K562 (cell line): ENCODE measurements at places on chromosomes 4 and X.

DNA sequence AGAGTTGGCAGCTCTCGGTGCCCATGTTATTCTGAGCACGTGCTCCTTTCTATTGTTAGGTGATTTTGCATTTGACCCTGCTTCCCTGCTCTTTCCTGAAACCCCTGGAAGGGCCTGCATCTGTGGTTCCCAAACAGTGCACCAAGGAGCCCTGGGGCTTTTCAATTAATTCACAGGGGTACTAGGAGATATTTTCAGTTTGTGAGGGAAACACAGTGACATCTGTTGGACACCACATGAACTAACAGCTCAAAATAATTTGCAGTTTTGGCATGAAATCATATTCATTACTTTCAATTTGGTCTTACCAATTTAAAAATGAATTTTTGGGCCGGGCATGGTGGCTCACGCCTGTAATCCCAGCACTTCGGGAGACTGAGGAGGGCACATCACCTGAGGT, 156.6 kb downstream of the GATB start:
- no peak for DNase-seq

DNA sequence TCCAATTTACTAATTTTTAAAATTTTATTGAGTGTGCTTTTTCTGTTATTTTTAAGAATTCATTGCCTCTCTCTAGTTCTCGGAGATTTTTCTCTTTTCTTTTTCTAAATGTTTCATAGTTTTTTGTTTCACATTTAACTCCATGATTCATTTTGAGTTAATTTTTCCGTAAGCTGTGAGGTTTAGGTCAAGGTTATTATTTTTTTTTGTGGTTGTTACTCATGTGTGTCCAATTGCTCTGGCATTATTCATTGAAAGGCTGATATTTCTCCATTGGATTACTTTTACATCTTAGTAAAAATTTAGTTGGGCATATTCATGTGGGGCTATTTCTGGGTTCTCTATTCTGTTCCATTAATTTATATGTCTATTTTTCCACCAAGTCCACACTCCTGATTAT, 220.8 kb downstream of the MID1IP1 start:
- DNase-seq: no peak

GRCh38 chr4:85492336-85492735, 17.4 kb downstream of the ARHGAP24 start:
- DNase-seq: no peak

GRCh38 chr4:80092088-80092487, 19.1 kb upstream of the ANTXR2 start:
- DNase-seq: no peak

- DNase-seq: peak; percentile 44
These were observed 109.9 kb upstream of the BCOR start for GRCh38 chrX:40207626-40208025.

- DNase-seq: no peak
These were observed 19.7 kb upstream of the RTL9 start for GRCh38 chrX:110338935-110339334.

DNA sequence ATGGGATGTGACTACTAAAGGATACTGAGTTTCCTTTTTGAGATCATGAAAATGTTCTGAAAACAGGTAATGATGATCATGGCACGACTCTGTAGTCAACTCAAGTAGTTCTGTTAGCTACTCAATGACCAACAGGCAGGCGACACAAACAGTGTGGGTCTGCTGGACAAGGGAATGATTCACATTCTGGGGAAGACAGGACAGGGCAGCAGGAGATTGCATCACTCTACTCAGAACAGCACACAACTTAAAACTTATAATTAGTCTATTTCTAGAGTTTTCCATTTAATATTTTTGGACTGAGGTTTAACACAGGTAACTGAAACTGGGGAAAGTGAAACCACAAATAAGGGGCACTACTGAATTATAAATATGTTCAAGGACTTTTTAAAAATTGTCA, 365.2 kb downstream of the PRDM5 start:
- DNase-seq: no peak

- no peak for DNase-seq
These were observed 93.9 kb upstream of the CBR4 start for GRCh38 chr4:169103966-169104412.

DNA sequence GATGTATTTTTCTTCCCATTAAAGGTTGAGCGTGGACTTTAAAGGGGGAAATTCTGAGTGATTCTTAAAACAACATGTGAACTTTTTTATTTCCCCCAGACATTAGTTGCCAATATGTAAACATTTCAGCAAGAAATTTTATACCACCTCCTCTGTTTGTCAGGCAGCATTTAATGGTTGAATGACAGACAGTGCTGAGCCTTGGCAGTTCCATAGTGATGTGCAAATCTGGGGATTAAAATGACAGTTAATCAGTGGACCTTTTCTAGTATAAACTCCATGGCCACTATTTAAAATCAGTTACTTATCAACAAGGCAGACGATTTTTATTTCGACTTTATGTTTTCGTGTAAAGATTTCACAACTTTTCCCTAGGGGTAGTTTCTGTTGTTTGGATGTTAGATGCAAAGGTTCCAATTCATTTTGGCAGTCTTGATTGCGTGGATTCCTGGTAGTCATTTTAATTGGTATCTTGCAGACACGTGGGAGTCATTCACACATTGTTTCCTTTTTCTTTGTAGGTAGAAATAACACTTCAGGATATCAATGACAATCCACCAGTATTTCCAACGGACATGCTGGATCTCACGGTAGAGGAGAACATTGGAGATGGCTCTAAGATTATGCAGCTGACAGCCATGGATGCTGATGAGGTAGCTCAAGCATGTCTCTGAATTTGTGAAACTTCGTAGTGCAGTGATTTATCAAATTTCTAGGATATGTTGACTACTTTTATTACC, 83.7 kb downstream of the FAT4 start:
- no peak for DNase-seq

DNA sequence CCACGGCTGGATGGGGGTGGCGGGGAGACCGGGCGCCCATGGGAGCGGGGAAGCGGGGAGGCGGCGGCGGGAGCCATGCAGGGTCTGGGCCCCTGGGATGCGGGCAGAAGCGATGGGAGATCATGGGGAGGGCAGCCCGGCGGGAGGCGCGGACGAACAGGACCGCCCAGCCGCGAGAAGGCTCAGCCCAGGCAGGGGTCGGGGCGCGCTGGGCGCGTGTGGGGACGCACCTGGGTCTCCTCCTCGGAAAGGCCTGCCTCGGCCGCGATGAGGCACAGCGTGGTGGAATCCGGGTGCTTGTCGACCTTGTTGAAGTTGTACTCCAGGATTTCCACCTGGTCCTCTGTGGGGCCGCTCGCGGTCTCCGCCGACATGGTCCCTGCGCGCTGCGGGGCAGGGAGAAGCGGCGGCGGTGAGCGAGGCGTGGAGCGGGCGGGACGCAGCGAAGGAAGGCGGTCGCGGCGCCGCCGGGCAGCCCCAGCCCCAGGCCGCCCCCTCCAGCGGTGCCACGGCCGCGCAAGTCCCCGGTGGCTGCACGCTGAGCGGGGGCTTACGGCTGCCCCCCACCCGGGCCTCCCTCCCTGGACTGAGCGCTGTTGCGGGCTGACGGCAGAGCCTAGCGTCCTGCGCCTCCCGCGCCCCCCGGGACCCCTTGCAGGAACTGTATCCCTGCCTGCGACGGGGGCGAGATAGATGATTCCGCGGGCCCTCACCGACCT, 25.3 kb downstream of the HOPX start:
- DNase-seq: no peak

DNA sequence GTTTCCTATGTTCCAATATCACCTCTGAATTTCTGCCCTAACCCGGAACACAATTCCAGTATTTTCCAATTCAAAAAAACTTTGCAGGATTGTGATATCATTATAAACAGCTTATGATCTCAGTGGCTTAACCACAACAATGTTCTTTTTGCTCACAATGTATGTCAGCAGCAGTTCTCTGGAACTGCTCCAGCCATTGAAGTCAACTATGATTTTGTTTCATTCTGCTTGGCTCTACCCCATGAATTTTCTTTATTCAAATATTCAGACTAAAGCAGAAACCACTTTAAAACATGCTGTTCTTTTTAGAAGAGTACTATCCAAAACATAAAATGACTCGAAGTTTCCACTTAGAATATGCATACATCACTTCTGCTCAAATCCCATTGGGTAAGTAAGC, 1611.1 kb downstream of the ARAP2 start:
- DNase-seq: no peak

GRCh38 chr4:81472281-81473182, 825 bp upstream of the RASGEF1B start:
- peak; percentile 47 for DNase-seq

DNA sequence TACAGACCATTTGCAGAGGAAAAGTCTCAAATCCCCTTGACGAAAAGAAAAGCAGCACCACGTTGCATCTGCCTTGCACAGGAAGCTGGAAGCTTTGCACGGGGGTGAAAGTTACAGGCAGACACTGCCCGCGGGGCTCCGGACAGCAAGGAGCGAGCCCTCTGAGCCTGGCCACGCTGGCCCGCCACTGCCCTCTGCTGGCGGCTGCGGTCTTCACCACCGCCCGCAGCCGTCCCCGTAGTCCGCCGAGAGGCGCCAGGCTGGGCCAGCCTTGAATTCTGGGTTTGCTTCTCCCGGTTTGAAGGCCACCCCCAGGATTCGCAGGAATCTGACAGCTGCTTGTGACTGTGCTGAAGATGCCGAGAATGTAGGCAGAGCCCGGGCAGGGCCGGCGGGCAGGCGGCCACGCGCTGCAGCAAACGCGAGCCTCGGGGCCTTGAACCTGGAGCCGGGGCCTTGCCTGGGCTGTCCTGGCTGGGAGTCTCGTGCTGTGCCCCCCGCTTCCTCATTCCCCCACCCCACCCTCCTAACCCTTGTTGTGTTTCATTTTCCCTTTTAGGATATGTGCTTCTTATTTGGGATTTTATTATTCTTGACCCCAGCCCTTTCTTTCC, 49.2 kb downstream of the ENPP6 start:
- DNase-seq: peak; percentile 80

DNA sequence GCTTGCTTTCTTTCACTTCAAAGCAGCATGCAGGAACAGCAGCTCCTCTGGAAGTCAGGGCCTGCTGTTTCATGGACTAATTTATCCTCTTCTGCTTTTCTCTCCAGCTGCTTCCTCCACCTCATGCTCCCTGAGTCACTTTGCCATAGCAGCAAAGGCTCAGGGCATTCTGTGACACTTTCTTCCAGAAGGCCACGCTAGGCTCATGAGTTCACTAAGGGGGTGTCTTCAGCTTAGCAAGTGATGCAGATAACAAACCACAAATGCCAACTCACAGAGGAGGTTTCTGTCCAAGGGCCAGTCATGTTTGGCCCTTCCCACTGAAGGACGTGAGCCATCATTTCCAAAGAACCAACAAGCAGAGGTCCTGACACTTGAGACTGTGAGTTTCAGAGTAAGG, 200.2 kb downstream of the ADGRA3 start:
- DNase-seq: no peak

DNA sequence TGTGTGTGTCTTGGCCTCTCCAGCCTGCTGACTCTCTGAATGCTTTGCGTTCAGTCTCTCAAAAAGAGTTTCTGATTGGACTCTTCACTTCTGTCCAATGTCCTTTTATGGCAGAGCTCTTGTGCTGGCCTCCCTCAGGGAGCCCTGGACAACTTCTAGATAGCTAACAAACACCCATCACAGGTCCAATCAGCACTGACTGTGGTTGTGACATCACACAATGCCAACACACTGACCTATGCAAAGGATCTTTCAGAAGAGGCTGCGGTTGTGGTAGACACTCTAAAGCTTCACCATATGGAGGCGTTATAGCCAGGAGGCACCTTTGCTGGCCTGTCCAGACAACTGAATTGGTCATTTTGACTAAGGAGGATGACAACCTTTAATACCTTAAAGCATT, 53.8 kb upstream of the LSM6 start:
- DNase-seq: no peak

GRCh38 chr4:140515423-140515822, 8.5 kb upstream of the ELMOD2 start:
- no peak for DNase-seq

DNA sequence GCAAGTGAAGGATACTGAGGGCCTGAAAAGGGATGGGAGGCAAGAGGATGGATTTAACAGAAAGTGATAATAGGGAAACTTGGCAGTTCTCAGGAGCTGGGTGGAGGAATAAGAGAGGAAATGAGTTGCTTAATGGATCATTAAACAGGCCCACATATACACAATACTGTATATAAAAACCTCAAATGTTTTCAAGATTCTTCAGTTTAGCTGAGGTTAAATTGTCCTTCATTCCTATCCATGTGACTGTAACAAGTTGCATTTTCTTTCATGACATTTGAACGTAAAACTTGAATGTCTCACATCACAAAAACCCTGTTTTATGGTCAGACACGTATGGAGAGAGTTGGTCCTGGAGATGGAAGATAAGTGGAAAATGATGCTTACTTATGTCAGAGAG, 76.5 kb upstream of the PLAC8 start:
- no peak for DNase-seq

- no peak for DNase-seq
These were observed 34.7 kb upstream of the AREG start for GRCh38 chr4:74410272-74410671.

DNA sequence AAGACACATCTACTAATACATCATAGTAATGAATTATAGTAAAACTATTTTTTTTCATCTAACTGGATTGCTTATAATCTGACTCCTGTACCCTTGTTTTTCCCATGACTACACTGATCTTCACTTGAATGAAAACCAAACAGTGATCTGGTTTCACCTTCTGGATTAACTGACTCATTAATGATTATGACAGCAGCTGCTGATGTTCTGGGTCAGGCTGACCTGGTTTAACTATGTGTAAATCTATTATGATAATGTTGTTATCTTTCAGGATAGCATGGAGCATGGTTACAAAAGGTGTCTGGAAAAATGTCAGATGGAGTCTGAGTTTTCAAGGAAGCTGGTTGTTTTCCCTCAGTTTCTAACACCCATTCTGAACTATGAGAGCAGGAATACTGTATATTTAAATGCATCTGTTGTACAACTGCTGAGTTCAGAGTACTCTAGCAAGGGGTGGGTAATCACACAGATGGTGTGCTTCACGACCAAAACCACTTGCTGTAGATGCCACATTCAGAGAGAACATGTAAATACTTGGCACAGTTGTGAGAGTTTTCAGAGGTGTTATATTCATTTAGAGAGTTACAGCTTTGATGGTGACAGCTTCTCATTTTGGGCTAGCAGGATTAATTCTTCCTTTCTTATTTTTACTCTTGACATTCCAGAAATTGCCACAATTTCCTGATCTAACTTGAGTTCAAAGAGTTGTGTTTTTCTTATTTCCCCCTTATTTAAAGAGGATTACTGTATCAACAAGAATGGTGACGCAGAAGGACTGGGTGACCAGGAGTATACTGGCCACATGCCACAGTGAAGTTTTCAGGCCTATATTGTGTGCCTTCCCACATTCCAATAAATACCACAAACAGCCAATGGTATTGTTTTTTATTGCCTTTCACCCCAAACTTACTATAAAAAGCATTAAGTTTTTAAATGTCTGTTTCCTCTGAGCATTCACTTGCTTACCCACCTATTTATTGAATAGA, 249.7 kb upstream of the TET2 start:
- DNase-seq: no peak
